ENCODE measurements at places on chromosomes 12 and 14.

DNA sequence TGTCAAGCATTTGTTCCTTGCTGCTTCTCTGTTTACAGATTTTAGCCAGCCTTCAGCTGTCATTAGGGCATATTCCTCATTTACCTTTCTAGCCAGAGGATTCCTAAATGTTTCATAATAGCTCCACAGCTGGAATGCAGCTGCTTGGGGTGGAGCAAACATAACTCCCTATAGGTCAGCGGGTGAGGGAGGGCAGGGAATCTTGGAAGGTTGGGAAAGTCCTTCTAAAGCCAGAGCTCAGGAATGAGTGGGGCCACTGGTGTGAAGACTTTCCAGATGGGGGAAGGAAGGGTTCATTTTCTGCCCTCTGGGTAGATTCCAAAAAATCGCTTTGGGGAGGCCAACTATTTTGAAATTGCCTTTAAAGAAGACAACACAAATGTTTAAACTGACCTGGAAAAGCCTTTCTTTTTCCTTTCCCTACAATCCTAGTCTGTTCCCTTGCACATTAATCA is 16.3 kb upstream of the IRF2BPL start:
- no peak for DNase-seq

GRCh38 chr14:53696217-53696965 is 260.2 kb downstream of the BMP4 start:
- no peak for DNase-seq

GRCh38 chr12:64814432-64814831 is 10.0 kb upstream of the TBC1D30 start:
- no peak for DNase-seq

DNA sequence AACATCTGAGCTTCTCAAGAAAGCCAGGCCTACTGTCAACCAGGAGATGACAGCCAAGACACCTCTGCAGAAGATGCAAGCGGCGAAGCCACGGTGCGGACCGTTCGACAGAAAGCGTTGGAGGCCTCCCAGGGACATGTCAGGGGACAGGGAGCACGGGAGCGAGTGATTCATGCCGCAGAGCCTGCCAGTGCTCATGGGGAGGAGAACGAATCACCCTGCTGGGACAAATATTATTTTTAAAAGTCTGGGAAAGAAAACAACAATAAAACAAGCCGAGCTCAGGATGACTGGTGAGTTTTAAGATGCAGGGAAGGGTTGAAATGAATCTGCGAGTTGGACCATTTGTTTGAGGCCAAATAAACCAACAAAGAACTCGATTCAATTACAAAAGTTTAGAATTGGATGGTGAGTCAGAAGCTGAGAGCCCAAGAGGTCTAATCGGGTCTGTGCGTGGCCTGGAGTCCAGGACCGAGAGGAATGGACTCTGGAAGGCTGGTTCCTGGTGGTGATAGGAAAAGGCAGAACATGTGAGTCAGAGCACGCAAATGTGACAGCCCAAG is 91.0 kb downstream of the RBM19 start:
- no peak for DNase-seq

Data from hindlimb muscle (tissue), 1 donor.